Activated CD4-positive, alpha-beta T cell treated with anti-CD3 and anti-CD28 coated beads, Interleukin-2, amount 50 U/mL, for 1 hour (primary cell): ENCODE measurements at places on chromosomes 3 and 15.

DNA sequence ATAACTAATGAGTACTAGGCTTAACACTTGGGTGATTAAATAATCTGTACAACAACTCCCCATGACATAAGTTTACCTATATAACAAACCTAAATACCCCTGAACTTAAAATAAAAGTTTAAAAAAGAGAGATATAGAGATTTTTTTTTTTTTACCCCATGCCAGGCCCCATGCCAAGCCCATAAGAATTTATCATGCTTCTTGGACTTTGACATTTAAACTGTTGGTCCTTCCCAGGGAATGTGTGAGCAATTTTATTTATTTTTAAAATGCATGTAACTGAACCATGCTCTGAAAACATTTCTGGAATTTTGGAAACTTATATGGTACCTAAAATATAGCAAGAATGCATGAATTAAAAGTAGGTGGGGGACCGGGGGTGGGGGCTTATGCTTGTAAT is 26.3 kb downstream of the KLHL6 start:
- DNase-seq: no peak

GRCh38 chr3:184354121-184354728 is 7.2 kb downstream of the CLCN2 start:
- DNase-seq: peak; percentile 68

GRCh38 chr3:140349938-140350337 is 327.9 kb upstream of the TRIM42 start:
- no peak for DNase-seq

DNA sequence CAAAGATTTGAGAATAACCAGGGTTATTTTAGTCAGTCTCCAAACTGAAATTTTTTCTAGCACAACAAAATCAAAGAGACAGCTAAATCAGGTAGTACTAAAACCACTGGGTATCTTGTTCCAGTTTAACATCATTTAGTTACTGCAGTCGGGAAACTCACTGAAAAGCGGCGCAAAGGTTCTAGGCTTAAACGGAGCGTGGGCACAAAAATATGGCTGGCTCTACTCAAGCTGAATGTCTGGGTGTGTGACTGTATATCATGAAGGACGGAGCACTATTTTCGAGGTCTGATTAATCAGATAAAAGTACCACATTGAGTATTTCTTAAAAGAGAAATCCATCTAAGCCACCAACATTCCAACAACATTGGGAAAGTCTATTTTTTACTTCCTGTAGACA is 152.1 kb downstream of the TBL1XR1 start:
- DNase-seq: no peak

DNA sequence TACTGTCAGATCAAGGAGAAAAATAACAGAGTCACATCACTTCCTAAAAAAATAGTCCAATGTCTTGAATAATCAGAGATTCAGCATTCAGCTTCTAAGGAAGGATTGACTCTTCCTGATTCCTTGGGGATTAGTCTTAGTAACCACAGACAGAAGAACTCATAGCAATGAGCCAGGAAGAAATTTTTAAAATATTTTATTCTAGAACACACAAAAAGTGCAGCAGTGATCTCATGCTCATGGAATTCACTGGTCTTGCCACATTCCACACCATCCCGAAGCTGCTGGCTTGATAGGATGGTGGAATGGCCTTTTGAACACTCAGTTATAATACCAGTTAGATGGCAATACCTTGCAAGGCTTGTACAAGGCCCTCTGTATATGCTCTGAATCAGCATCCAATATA is 43.0 kb upstream of the ABI3BP start:
- no peak for DNase-seq

GRCh38 chr3:117617906-117618305 is 908.3 kb downstream of the TUSC7 start:
- DNase-seq: no peak

DNA sequence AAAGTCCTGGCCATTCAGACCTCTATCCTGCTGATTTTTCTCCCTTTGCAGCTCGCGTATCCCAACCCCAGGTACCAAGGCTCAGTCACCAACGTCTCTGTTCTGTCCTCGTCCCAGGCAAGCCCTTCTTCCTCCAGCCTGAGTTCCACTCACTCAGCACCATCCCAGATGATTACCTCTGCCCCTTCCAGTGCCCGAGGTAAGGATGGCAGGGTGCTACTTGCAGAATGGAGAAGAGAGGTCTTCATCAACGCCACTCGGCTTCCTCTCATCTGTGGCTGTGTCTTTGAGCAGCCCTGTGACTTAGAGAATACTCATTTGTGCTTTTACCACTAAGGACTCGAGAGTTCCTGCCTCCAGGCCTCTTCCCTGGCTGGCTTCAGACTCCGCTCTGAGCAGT is 22.6 kb upstream of the MANF start:
- no peak for DNase-seq

GRCh38 chr3:134466331-134466730 is 19.5 kb downstream of the ANAPC13 start:
- DNase-seq: no peak

GRCh38 chr15:78083186-78083585 is 5.7 kb upstream of the TBC1D2B start:
- no peak for DNase-seq

GRCh38 chr15:96578393-96578792 is 247.9 kb downstream of the NR2F2 start:
- no peak for DNase-seq

DNA sequence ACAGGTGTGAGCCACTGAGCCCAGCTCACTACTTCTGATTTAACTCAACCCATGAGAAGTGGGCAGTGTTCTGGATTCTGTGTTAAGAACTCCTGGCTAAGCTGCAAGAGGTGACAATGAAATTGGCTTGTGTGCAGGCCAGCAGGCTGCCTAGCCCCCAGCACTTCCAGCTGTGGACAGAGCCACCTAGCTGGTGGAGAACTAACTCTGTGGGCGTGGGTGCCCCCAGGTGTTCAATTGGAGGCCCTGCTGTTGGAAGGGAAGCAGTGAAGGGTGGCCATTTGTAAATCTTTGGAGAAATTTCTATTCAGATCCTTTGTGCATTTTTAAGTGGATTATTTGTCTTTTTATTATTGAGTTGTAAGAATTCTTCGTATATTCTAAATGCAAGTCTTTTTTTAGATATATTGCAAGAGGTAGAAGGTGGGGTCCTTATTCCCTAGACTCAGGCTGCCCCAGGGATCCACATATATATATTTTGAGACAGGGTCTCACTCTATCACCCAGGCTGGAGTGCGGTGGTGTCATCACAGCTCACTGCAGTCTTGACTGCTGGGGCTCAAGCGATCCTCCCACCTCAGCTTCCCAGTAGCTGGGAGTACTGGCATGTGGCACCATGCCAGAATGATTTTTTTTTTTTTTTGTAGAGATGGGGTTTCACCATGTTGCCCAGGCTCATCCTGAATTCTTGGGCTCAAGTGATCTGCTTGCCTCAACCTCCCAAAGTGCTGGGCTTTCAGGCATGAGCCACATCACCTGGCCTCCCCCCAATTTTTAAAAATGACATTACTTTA is 7.2 kb upstream of the SCAMP5 start:
- DNase-seq: peak; percentile 22

- DNase-seq: no peak
Measured at GRCh38 chr3:152190636-152191183, 78.0 kb upstream of the MBNL1 start.

DNA sequence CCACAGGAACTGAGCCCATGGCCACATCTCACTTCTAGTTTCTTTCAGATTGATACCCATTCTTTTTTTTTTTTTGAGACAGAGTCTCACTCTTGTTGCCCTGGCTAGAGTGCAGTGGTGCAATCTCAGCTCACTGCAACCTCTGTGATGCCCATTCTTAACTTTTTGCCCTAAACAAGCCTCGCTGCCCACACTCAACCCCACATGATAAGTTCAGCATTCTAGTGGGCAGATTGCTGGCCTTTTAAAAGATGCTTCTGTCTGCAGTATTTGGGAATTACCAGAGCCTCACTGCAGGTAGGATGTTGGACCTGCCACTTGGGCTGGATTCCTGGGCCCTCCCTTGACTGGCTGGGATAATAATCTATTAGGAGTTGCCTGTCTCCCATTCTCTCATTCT is 51.0 kb downstream of the TRANK1 start:
- no peak for DNase-seq

DNA sequence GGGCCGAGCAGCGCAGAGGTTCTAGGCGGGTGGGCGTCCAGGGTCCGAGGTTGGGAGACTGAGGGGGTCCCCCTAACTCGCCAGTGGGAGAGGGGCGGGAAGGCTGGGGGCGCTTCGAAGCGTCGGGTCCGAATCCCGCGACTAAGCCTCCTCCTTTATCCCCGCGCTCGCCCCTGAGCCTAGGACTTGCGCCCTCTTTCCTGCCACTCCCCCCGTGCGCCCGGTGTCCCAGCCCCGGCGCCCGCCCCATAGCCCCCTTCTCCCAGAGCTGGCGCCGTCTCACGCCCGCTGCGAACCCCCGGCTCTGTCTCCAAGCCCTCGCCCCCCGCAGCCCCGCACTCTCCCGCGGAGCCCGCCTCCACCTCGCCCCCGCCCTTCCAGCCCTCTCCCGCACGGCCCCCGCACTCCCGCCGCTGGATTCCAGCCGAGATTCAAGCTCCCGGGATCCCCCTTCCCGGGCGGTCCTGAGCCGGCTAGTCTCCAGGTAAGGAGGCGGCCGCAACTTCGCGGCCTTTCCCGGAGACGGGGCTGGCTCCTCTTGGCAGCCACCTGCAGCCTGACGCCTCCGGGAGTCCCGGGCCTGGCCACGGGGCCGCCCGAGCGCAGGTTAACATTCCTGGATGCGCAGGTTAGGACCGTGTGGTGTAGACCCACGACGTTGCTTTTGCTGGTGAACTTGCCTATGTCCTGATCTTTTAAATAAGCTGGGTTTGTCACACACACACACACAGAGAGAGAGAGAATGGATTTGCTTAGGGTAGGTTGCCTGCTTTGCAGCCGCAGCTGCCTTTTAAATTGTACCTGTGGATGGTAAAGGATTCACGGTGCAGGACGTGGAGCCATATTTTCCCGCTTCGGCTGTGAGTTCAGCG is 563 bp downstream of the PXYLP1 start:
- peak; percentile 29 for DNase-seq

- no peak for DNase-seq
Measured at GRCh38 chr15:81937189-81937588, 108.6 kb downstream of the MEX3B start.

DNA sequence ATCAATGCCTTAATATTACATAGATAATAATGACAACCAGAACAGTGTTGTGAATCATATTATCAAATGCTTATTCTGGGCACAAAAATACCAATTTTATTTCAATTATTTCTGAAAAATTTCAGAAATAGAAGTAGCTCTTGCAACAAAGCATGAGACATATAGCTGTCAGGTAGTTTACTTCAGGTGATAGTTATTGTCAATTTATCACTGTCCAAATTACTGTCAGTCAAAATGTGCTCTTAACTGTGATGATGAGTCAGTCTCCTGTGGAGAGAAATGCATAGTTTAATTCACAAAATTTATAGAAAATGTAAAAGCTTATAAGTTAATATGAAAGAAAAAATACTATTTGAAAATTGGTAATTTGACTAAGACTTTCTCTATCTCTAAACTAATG is 1078.4 kb upstream of the GBE1 start:
- DNase-seq: no peak

- no peak for DNase-seq
Measured at GRCh38 chr3:149377408-149378364, at the start of gene TM4SF1. TSS of gene TM4SF1 (minus strand) at chr3:149377649. CDS start at chr3:149377547, 102 bp downstream.

- no peak for DNase-seq
Measured at GRCh38 chr3:31009881-31010280, 115.4 kb upstream of the GADL1 start.

DNA sequence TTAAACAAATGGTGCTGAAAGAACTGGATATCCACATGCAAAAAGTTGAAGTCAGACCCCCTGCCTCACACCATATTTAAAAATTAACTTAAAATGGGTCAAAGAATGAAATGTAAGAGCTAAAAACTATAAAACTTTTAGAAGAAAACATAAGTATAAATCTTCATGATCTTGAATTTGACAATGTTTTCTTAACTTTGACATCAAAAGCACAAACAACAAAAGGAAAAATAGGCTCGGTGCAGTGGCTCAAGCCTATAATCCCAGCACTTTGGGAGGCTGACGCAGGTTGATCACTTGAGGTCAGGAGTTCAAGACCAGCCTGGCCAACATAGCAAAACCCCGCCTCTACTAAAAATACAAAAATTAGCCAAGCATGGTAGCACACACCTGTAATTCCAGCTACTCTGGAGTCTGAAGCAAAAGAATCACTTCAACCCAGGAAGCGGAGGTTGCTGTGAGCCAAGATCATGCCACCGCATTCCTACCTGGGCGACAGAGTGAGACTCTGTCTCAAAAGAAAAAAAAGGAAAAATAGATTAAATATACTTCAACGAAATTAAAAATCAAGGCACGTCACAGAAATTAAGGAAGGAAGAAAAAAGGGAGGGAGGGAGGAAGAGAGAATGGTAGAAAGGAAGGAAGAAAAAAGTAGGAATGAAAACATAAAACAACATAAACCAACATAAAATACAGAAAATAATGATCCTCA is 1.5 kb downstream of the RAB27A start:
- DNase-seq: no peak

- no peak for DNase-seq
Measured at GRCh38 chr3:194664857-194665256, 7.1 kb downstream of the LSG1 start.

DNA sequence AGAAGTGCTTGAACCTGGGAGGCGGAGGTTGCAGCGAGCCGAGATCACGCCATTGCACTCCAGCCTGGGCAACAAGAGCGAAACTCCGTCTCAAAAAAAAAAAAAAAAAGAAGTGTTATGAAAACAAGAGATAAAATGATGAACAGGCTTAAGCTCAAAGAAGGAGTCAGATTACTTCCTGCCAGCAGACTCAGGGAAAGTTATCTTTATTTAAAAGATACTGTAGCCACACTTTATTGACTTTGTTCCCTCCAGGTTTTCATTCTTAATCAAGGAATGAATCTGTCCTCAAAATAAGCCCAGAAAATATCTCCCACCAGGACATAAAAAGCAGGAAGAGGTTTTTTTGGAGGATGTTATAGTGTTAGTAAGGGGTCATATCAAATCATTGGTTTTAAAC is 176.5 kb upstream of the KCNMB2 start:
- DNase-seq: no peak

DNA sequence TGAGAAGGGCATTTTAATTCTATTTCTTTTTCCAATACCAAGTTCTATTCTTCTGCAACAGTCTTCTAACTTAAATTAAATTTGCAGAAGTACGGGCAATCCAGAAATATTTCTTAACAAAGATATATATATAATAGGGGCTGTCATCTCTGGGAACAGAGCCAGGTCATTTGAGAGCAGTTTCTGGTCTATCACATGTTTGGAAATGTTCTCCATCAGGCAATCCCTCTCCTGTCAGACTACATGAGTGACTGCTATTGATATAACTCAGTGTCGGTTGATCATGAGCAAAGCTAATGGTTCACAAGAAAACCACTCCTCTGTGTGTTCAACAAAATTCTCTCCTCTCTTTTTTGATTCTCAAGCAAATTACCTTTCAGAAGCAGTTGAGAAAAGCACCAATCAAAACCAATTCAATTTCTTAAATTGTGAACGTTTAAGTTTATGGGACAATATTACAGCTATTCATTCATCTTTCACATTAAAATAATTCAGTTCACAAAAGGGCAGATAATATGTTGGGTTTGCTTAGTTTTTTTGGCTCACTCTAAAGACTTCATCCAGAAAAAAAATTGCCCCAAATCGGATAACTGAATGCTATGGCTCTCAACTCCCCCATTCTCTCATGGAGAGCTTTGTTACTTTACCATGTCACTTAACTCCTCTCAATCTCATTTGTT is 152.9 kb upstream of the TGFBR2 start:
- DNase-seq: no peak

- no peak for DNase-seq
Measured at GRCh38 chr15:39414201-39414600, 166.7 kb upstream of the THBS1 start.

- DNase-seq: no peak
Measured at GRCh38 chr3:53071882-53072431, 26.1 kb upstream of the SFMBT1 start.
